ENCODE measurements at places on chromosomes 3 and 15. TPM values are rescaled to one million over a fixed set of nuclear protein-coding genes. Genes with fewer than 3 reads are reported as not detected.

DNA sequence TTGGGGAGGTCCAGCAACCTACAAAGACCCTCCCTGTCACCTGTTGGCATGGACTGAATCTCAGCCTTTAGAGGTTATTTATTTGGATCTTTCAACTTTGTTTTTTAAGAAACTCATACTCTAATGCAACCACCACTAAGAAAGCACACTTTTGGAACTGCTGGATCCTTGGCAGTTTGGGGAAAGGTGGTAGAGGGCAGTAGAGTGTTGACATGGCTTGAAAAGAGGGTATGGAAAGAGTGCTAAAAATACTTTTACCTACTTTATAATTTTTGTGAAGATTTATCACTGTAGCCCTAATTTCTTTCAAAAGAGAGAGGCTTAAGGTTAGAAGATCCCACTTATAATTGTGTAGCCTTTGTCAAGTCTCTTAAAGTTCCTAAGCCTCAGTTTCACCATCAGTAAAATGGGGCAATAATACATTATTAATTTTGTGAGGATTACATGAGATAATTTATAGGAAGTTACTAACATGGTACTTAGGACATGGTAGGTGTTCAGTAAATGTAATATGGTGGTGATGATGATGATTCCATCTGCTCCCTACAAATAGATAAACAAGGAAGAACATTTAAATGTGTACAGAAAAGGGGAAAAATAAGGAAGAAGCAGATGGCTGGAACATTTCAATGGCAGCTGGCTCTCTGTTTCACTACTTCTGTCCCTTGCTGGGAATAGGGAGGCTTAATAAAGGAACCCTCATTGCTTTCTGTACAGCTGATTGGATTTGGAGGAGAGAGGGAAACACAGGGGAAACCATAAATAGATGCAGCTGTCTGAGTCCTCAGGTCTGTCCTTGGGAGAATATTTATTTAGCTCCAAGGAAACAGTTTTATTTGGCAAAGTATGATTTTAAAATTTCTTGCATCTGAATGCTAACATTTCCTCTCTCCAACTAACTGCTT lies 208.4 kb upstream of the ADAMTS9 start:
- DNase-seq = no peak

DNA sequence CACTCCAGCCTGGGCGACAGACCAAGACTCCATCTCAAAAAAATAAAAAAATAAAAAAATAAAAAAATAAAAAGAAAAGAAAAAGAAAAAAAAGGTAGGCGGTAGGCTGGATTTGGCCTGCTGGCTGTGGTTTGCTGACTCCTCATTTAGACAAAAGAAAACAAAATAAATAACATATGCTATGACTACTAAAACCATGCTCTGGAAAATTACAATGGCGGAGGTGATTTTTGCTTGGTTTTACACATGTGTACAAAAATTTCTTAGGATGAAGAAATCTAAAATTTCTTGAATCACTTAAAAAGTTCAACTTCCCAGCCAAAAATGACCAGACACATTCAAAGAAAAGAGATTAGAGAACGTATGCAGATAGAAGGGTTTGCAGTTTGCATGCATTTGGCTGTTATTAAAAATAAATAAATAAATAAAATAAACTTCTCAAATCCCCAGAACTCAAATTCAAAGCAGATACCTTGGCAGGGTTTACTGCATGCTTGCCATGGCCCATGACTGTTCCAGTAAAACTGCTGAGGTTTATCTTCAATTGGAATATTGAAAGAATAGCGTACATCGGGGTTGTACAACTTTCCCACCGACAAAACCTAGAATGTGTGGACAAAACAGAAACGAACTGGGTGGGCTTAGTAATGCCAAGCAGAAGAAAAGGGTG lies 65.9 kb downstream of the ADAMTS9 start:
- DNase-seq = no peak

DNA sequence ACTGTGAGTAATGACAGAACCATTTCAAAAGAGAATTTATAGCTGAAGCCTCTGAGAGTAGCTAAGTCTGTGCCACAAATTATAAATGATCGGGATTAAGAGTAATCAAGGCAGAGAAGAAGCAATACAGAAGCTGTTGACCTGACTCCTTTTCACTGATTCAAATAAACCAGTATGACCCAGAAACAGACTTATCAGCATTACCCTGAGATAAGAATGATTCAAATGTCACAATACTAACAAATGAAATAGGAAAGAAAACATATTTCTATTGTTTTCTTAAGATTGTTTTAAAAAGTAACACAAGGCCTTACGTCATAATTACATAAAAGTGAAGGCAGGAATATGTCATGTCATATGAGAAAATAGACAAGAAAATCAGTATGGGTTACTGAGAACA lies 1534.6 kb downstream of the SI start:
- DNase-seq = no peak

DNA sequence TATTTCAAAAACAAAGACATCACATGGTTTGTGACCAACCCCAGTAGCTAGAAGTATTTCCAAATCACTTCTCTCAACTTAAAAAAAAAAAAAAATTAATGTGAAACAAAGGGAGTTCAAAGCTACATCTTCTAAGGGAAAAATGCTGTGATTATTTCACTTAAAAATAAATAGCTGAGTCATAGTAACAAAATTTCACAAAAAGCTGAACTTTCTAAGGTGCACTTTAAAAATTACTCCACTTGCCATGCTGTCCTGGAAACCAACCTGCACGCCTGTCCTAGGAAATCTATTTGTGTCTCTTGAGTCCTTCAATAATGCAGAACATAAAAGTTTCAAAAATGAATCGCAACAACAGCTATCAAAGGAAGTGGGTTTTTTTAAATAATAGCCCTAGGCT lies 1.8 kb downstream of the ACAP2 start:
- DNase-seq = no peak

The FOXL2NB gene
- total RNA-seq = 3.5 TPM

The TM4SF4 gene
- 0.29 TPM for total RNA-seq

The PLA2G4F gene
- total RNA-seq = 0.72 TPM

- DNase-seq = no peak
These were observed 139.8 kb downstream of the OPA1 start for GRCh38 chr3:193732827-193733226.

- DNase-seq = no peak
These were observed 54.0 kb upstream of the ABHD2 start for GRCh38 chr15:89034305-89034704.

DNA sequence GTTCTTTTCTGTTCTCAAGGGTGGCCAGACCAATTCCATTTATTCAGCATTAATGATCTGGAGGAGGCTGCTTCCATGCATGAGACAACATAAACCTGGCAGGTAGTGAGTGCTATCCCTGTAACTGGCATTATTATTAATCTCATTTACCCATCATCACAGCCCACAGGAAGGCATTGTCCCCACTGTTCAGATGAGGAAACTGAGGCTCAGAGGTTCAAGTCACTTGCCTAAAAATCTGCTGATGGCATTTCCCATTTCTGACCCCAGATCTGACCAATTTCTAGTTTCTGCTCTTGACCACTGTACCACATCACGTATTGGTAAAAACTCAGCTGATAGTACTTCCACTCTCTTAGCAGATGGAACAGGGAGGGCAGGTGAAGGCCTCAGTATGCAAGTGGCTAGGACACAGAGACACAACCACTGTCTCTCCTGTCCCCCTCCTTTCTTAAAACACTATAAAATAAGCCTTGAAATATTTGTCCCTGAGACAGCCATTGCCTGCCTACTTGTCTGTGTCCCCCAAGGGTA lies 36.1 kb downstream of the TRANK1 start:
- DNase-seq = no peak

The CPA3 gene
- total RNA-seq = not detected

GRCh38 chr3:182910936-182911781 lies 69.2 kb downstream of the DCUN1D1 start:
- no peak for DNase-seq

The CPLX3 gene
- not detected for total RNA-seq

- peak; percentile 91 for DNase-seq
These were observed 87.0 kb downstream of the FOXB1 start for GRCh38 chr15:60091157-60091556.

The TAGLN3 gene
- total RNA-seq = 5.7 TPM

DNA sequence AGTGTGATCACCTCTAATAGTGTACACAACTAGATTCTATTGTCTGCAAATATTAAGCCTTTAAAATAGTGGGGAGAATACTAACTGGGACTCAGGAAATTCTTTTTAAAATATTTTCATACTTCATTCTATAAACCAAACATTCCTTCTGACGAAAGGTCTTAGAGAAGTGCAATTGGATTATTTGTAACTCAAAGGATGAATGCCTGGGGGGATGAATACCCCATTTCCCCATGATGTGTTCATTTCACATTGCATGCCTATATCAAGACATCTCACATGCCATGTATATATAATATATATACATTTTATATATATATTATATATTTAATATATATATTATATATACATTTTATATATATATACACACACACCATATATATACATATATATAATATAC lies 189.9 kb downstream of the VGLL3 start:
- DNase-seq = no peak

The FRMD4B gene
- 8.5 TPM for total RNA-seq

GRCh38 chr3:23916152-23916885 lies 471 bp downstream of the NKIRAS1 start:
- DNase-seq = no peak

The TMIE gene
- not detected for total RNA-seq

The KBTBD12 gene
- 0.29 TPM for total RNA-seq

DNA sequence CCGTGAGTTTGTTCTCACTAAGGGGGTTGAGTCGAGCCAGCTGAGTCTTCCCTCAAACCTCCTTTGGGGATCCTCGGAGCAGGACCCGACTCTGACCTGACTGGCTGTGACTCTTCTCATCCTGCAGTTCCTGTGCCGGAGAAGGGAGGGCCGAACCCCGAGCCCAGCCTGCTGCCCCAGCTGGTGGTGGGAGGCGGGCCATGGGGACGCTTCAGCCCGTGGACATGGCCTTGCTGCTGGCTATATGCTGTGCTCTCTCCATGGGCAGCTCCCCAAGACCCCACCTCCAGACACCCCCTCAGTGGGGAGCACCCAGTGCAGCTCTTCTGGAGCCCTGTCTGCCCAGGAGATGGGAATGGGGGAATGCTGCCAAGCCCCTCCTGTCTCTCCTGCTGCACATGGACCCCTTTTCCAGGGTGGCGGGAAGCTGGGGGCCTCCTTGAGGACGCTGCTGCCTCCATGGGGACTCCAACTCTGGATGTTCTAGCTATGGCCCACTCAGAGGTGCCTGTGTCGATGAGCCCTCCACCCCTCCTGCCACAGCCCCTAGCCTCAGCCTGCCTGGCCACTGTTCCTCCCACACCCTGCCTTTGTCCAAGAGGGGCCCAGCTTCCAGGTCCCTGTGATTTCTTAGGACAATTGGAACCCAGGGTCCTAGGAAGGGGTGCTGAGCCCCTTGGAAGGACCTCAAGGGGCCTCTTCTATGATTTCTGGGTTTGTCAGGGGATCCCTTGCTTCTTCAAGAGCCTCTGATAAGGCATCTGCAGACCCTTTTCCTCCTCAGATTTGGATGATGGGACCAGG lies 12.8 kb downstream of the C15orf39 start:
- DNase-seq = no peak

GRCh38 chr3:77586216-77586615 lies 546.3 kb downstream of the ROBO2 start:
- no peak for DNase-seq

GRCh38 chr15:68184616-68185480 lies 20.3 kb downstream of the CALML4 start:
- no peak for DNase-seq

- DNase-seq = no peak
These were observed 27.7 kb downstream of the SCG3 start for GRCh38 chr15:51709031-51709430.

The IMPG2 gene
- under 0.01 TPM for total RNA-seq

The TNFAIP8L3 gene
- not detected for total RNA-seq

- no peak for DNase-seq
These were observed 68.5 kb downstream of the CPN2 start for GRCh38 chr3:194282436-194283122.

DNA sequence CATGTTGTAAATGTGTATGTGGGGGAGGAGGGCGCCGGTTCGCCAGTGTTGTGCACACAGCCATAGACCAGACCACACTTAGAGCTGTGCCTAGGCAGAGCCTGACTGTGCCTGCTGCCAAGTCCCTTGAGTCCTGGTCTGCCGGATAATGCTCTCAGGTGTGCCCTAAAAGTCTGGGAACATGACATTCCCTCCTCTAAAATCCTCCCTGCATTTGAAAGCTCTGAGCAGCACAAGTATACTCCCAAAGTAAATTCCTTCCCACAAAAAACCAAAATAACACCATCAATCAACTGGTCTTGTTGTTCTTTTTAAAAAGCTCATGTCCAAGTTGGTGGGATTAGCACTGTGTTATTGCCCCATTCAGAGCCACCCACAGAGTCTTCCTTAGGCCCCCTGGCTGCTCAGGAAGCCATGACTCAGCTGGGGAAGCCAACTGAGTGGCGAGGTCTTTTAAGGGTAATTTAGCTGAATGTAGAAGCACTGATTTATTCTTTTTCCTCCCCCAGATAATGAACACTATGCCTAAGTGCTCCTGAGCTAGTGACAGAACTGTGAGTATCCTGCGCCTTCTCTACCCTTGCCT lies 147.8 kb upstream of the MCTP2 start:
- no peak for DNase-seq

The KLHL40 gene
- total RNA-seq = not detected

DNA sequence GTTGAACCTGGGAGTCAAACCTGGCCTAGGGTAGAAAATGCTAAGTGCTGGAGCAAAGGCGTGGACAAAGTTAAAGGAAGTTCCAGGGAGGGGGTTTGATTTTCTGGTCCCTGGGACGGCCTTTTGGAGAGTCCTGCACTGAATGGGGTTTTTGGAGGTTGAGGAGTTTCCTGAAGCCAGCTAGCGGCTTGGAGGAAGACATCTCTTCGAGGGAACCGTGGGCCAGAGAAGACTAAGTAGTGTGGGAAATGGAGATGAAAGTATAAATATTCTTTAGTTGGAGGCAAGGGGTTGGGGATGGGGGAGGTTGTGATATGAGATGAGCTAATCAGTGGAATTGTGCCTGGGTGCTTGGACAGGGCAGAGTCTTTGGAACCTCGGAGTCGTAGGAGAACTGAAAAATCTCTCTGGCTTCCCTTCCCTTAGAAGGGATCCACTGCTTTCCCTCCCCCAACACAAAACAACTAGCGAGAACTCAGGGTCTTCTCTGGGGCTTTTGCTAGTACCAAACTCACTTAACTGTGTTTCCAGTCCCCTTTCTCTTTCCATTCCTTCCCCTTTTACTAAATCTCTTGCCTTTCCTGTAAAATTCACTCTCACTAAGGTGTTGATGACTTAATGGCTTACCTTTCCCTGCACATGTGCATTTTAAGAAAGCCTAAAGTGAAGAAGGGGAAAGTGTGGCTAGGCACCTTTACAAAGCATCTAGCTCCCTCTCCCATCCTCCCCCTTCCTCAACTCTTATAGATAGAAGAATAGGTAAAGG lies 1.0 kb downstream of the LPP start:
- DNase-seq = no peak

The ATP13A5 gene
- total RNA-seq = not detected

The KCNMB2 gene
- total RNA-seq = not detected

DNA sequence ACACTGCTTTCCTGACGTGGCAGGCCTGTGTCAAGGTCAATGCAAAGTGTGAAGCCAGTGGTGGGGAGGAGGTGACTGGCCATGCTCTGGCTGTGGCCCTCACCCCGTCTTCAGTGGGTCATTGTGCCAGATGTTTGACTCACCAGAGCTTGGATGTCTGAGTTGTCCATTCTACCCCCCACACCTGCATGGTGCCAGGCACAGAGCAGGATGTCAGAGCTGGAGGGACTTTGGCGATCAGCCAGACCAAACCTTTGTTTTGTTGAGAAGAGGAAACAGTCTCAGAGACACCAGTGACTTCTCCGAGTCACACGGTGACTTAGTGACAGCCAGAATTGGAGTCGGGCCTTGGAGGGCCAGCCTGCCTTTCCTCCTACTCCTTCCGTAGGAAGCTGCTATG lies 49.5 kb downstream of the SMAD6 start:
- DNase-seq = no peak

The CP gene
- total RNA-seq = not detected

- DNase-seq = peak; percentile 74
These were observed 2.5 kb upstream of the NLGN1 start for GRCh38 chr3:173395073-173395411.

All from epithelial cell of proximal tubule (primary cell).